SK-N-MC (cell line): ENCODE measurements at places on chromosomes 12 and 14.

GRCh38 chr14:53999061-53999488 lies 42.5 kb upstream of the BMP4 start:
- DNase-seq: no peak

DNA sequence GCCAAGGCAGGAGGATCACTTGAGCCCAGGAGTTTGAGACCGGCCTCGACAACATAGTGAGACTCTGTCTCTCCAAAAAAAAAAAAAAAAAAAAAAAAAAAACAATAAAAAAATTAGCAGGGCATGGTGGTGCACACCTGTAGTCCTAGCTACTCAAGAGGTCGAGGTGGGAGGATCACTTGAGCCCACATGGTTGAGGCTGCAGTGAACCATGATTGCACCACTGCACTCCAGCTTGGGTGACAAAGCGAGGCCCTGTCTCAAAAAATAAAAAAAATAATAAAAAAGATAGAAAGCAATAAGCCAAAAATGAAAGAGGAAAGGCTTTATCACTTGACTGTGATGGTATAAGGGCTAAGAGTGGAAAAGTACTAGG lies 10.2 kb upstream of the PEBP1 start:
- no peak for DNase-seq

GRCh38 chr14:24725311-24725710 lies 91.3 kb upstream of the GZMB start:
- DNase-seq: no peak

DNA sequence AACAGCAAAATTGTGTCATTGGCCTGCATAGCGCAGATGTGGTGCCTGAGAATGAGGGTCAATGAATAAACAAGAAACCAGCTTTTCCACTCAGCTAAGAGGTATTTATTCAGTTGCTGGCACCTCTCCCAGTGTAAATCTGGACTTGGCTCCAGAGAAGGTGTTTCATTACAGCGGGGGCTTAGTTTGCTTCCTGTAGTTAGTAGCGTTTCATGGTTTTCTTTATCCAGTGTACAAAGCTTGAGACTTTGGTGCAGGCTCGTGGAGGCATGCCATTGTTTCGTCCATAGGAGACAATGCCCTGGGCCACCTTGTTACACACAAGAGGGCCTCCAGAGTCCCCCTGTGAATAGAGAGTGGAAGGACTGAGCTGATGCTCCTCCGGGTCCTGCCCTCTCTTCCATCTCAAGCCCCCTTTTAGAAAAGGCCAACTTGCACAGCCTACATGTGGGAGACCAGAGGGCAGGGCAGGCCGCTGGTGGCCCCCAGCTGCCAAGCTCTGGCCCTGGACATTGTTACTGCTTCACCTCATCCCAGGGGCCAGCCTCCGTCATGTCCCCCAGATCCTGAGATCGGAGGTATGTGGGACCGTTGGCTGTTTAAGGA lies 3.0 kb downstream of the GZMB start:
- no peak for DNase-seq

DNA sequence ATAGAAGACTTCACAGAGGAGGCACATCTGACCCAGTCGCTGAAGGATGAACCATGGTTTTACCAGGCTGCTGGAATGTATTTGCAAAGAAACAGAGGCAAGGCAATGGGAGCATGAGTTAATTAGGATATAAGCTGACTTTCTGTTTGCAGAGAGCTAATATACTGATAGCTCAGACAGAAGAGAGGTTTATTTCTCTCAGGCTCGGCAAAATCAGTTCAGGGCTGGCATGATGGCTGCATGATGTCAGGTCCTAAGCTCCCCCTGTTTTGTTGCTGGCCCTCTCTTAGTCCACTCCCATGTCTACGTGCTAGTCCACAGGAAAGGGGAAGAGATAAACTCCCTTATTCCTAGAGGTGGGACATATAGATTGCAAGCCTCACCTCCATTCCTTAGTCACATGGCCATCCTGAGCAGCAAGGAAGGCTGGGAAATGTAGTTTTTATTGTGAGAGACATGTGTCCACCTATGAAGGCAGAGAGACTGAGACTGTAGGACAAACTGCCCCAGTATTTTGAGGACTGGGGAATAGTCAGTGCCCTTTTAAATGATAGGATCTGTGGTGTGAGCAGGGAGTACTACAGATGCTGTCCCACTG lies 224.5 kb downstream of the VRK1 start:
- DNase-seq: no peak

DNA sequence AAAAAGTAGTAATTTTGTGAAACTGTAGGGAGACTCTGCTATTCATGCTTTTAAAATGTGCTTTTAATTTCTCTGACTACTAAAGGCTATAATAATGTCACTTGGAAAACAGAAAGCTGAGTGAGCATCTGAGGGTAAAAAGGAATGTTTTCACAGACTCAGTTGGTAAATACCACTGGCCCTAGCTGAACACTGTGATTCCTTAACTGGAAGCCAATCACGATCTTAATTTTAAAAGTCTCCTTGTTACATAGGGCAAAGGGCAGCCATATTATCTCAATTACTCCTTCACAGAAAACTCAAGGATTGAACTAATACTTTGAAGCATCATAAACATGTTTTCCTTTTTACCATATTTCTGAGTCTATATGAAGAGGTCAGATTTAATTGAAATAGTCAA lies 41.9 kb downstream of the PAWR start:
- DNase-seq: no peak

DNA sequence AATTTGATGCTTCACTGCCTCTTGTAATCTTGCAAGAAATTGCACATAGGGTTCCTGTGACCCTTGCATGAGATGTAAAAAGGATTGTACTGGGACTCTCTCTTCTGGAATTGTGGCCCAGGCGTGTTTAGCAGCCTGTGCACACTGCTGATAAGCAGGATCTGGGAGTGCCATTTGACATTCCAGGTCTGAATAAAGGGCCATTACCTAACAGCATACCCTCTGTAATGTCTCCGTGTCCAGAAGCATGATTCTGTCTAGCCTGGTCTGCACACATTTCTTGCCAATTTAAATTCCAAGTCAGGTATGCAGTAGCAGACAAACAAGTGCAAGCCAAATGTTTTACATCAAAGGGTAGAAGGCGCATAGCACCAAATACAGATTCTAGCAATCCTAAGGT lies 18.1 kb upstream of the MAPKAPK5 start:
- no peak for DNase-seq

GRCh38 chr12:87667378-87667777 lies 361.8 kb downstream of the C12orf50 start:
- no peak for DNase-seq

DNA sequence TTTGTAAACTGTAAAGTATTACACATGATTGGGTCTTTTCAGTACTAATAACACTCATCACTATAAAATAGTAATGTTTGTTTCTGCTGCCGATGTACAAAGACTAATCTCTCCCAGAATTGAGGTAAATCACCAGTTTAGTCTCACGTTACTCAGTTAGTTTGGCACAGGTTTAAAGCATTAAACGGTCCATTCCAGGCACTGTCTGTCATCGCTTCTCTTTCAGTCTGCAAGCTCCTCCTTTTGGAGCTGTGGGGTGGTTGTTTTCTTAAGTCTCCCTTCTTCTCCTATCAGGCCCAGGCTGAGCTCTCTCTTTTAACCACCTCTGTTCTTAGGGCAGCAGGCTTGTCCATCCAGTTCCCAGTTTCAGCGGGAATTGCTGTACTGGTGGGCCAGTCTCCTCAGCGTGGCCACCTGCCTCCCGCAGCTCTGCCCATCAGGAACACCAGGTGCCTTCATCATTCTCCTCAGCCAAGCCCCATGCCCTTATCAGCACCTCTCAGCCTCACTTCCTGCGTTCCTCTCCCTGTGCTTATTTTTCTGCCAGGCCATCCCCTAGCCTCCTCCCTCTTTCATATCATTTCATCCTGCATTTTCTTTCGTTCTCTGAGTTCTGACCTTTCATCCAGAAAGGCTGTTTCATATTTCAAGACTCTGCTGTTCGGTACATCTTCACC lies 149.0 kb downstream of the TGFB3 start:
- no peak for DNase-seq

GRCh38 chr12:2384029-2384386 lies 331.2 kb downstream of the CACNA1C start:
- DNase-seq: no peak

DNA sequence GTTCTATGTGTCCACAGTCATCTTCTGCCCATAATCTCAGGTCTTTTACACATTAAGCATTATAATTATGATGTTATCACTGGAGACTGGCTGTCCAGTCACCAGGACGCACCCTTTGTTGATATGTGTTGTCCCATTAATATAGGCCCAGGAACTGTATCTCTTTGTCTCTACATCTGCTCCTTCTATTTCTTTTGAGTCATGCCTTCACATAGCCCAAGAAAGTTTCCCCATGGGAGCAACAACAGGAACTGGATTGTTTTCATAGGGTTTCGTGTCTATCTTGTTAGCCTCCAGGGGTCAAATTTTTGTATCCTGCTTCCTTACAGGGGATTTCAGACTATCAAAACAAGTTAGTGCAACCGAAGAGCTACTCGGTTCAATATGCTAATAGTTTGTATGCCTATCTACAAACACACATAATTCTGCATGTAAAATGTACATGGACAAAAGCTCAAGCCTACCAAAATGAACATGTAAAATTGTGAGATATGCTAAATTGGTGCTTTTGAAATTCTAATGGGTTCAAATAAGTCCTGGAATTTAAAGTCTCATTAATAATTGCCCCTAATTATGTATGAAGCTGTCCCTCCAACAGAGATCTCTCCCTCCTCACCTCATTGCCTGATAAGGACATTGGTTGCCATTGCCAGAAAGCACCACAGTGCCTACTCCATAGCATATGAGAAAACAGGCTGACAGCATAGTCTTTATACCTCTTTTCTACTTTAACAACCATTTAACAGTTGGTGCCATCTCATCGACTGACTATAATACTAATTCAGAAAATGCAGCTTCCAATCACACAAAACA lies 99.8 kb upstream of the DIO2 start:
- DNase-seq: no peak

- DNase-seq: no peak
Measured at GRCh38 chr12:108854451-108855283, 2.7 kb downstream of the SSH1 start.

DNA sequence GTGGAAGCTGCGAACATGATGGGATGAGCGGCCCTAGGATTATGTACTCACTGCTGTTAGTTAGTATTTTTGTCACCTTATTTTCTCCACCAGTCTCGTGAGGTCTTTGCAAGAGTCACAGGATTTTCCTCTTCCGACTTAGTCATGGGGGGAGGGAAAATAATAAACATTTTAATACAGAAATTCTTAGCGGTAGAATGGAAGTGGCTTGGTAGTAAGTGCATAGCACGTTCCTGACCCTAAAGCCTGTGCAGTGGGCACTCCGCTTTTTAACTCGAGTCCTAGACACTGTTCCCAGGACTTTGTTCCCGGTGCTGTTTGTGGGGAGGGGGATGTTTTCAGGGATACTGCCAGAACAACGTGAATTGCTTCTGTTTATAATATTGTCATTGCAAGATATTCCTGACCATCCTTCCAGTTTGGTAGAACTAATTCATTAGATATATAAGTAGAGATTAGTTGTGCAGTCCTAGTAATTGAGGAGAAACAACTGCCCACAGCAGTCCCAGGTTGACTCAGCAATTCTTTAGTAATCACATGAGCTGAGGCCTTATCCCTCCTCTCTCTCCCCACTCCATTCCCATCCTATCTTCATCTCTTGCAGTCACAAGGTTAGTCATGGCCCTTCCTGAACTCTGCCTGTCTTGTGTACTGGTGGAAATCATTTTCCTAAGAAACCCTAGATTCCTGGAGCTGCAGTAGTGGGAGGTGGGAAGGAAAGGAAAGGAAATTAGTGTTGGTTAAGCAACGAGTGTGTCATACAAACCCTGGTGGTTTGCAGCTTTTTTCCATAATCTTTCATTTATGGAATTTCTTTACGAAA lies 799 bp downstream of the SLC38A6 start:
- no peak for DNase-seq

- DNase-seq: no peak
Measured at GRCh38 chr14:74524076-74524811, 30.7 kb downstream of the ISCA2 start.

DNA sequence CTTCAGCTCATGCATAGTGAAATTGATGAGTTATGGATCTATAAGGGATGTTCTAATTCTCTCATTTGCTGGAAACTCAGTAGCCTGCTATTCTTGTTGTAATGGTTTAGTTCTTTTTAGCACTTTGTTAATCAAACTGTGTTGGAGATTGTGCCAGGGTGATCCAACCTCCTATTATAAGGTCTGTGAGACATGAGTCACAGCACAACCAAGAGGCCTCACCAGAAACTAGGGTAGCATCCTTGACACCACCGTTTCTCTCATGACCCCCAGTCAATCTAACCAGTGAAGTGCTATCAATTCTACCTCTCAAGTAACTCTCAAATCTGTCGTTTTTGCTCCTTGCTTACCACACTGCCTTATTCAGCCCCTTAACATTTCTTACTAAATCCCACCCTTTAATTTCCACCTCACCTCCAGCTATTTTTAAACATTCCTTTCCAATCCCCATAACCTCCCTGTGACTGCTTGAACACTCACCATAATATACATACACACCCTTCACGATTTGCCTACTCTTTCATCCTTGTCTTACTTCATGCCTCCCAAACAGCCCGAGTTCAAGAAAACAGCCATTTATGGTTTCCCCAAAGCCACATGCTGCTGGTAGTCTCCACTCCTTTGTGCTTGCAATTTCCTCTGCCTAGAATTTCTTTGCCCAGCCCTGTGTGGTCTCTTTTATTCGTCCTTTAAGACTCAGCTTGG lies 53.9 kb upstream of the NUDT4 start:
- no peak for DNase-seq

GRCh38 chr12:65496617-65497016 lies 218.1 kb downstream of the MSRB3 start:
- no peak for DNase-seq

DNA sequence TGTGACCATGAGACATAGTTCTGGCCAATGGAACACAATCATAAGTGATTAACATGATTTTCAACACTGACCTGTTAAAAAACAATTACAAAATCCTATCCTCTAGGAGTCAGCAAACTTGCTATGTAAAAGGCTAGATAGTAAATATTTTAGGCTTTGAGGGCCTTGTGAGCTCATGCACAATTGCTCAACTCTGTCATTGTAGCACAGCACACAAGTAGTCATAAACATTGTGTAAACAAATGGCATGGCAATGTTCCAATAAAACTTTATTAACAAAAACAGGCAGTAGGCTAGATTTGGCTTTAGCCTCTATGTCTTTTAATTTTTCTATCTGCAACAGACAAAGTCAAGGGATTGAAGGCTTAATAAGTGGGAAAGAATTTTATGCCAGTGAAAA lies 350.7 kb downstream of the C12orf50 start:
- no peak for DNase-seq

DNA sequence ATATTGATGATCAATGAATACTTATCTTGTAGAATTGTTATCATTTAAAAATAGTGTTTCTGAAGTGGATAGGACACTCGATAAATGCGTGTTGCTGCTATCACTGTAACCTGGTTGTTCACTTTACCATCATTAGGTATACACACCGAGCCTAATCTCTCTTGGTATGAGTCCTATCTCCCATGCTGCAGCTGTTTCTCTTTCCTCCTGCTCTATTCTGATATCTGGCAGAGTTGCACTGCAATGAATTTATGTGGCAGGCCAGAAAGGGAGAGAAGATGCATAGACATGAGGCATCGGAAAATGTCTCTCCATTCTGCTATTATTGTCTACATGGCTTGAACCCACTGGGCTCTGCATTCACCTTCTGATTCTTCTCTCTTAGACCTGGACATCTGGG lies 26.7 kb downstream of the KCNK10 start:
- no peak for DNase-seq
